ENCODE measurements at places on chromosomes 2 and 18.

- DNase-seq, result no peak
Observed at GRCh38 chr2:26270373-26270772, 25.6 kb downstream of the HADHB start.

GRCh38 chr18:73891572-73892421 lies 255.8 kb downstream of the FBXO15 start:
- no peak for DNase-seq

DNA sequence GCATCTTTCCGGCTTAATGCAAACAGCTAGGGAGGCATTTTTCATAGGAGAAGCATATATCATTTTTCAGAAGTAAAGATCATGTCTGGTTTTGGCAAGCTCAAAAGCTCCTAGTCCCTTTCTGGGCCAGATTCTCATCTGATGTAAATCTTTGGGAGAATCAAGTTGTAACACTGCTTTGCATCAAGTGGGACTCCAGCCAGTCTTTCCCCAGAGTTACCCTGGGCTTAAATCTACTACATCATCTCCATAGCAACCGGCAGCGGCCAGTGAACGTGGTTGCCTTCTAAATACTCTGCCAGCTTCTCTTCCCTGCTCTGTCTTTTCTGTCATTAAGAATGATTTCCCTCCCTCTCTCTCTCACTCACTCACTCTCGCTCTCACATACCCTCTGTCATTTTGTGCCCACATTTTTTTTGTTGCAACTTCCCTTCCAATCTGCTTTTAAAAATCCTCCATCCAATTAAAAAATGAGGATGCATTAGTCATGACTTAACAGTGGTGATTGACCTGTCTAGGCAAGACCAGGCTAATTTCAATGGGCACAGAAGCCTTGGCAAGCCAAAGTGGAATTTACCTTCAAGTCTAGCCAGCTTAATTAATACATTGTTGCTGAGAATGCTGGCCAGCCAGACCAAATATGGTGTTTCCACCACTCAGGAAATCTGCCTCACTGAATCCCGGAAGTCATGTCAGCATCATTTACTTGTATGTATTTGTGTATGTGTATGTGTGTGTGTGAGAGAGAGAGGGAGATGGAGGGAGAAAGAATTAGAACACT lies 93.0 kb downstream of the NRP2 start:
- DNase-seq, result no peak

- DNase-seq, result peak; percentile 78
Observed at GRCh38 chr2:110858135-110858725, 125.9 kb downstream of the ACOXL start.

GRCh38 chr2:70440621-70441020 lies 113.0 kb downstream of the TGFA start:
- no peak for DNase-seq

GRCh38 chr2:42743659-42743990 lies 20.3 kb downstream of the OXER1 start:
- DNase-seq, result no peak

DNA sequence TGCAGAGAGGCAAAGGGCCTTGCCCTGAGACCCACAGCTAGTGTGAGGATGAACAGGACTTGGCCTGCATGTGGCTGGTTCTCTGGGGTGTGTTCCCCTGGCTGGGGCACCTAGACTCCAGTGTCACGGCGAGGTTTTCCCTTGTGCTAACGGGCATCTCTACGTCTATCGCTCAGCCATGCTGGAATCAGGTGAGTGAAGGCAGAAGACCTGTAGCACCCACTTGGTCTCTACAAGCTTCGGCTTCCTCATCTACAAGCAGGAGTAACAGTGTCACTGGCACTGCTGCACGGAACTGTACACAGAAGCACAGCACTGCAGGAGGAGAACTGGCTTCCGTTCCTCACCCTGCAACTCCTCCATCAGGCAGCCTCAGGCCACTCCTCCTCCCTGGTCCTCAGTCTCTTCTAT lies 30.6 kb downstream of the HS1BP3 start:
- DNase-seq, result no peak

GRCh38 chr2:86235196-86235980 lies 36.1 kb downstream of the MRPL35 start:
- DNase-seq, result no peak

- peak; percentile 84 for DNase-seq
Observed at GRCh38 chr2:84946204-84947009, 24.6 kb upstream of the KCMF1 start.

DNA sequence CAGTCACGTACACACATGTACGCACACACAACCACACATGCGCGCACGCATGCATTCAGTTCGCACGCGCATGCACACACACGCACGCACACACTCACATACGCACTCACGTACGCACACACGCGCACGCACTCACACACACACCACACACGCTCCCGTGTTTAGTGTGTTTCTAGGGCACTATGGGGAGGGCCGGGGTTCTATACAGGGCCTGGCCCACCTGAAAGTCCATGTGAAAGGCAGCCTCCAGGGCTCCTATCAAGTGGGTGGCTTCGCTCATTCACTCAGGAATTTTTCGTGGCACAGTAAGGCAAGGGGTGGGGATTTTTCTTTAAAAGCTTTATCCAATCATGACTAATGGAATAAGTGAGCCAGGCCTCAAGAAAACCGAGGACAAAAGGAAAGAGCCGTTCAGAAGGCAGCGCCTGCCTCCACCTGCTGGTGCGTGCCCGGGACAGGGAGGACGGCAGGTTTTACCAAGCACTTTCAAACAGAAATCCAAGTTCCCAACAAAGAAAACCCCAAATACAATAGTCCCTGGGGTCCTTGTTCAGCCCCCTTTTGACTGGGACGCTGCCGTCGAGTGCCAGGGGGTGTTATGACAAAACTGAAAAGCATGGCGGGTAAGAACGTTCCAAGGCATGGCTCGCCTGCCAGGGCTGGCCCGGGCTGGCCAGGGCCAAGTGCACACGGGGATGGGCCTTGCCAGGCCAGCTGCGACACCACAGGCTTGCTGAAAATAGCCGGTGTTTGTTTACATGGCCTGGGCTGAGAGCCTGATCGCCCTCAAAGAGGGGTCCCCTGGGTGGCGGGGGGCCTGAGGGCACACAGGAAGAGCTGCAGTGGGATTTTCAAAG lies 110.0 kb downstream of the HDAC4 start:
- no peak for DNase-seq

GRCh38 chr18:45280481-45281276 lies 334.6 kb upstream of the SLC14A2 start:
- no peak for DNase-seq

DNA sequence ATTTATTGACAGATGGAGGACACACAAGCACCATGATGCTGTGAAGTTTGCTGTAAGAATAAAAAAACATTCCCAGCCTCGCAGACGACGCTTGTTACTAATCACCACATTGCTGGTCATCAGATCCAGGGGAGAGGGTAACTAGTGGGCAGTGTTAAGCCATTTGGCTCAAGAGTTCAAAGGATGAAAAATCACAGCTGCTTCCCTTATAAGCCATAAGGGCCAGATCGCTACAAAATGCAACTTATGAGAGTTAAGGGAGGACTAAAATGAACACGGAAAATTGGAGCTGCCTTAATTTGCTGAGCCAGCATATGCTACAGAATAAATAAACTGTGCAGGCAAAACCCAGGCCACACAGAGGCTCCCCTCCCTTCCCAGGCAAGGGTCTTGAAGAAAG lies 522.6 kb downstream of the TDRD15 start:
- DNase-seq, result no peak

GRCh38 chr2:15899751-15900493 lies 40.4 kb upstream of the MYCN start:
- DNase-seq, result no peak

DNA sequence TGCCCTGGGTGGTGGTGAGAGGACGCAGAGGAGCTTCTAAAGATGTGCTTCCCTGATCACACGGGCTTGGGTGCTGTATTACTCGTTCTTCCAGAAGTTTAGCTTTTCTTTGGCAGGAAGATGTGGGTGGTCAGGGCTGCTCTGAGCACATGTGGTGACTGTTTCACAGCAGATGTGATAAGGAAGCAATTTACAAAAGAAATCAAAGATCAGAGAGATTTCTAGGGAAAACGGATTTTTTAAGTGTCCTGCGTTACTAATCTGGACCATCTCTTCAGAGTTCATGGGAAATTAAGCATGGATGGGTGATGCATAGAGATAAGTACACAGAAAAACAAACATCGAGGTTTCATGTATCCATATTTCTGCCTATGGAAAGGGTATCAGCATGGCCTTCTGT lies 99.4 kb downstream of the WDSUB1 start:
- no peak for DNase-seq

GRCh38 chr2:9696731-9697130 lies 65.9 kb upstream of the YWHAQ start:
- no peak for DNase-seq

DNA sequence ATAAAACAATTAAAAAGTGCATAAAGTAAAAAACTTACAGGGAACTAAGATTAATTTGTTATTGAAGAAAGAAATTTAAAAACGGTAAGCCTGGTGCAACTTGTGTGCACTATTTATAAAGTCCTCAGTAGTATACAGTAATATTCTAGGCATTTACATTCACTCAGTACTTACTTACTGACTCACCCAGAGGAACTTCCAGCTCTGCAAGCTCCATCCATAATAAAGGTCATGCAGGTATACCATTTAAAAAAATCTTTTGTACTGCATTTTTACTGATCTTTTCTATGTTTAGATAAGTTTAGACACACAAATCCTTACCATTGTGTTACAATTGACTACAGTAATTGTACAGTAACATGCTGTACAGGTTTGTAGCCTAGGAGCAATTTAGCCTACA lies 51.5 kb upstream of the NXPH2 start:
- no peak for DNase-seq

- no peak for DNase-seq
Observed at GRCh38 chr2:12685145-12685544, 31.6 kb upstream of the TRIB2 start.

GRCh38 chr2:27903018-27903417 lies 12.5 kb downstream of the BABAM2 start:
- DNase-seq, result no peak

DNA sequence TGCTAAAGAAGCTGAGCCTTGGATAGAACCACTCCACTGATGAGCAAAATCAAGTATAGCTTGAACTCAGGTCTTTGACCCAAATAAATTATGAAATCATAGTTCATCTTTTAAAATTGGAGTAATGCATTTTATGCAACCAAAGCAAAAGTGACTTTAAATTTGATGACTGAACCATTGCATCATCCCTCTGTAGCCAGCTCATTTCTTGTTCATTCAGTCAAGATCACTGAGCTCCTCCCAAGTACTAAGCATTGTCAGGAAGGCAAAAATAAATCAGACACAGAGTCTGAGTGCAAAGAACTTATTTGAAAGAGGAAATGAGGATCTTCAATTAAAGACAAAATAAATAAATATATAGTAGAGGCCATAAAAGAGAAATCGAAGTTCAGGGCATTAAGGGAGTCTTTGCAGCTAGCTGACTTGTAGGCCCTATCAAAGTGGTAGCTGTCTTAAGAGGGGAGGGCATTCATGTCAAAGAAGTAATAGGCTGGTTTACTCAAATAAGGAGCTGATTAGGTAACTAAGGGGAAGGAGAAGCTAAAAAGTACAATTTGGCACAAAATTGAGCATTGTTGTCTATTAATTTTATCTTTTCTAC lies 411.8 kb downstream of the MTX2 start:
- no peak for DNase-seq

- DNase-seq, result no peak
Observed at GRCh38 chr2:134912361-134912760, 6.3 kb upstream of the CCNT2 start.

DNA sequence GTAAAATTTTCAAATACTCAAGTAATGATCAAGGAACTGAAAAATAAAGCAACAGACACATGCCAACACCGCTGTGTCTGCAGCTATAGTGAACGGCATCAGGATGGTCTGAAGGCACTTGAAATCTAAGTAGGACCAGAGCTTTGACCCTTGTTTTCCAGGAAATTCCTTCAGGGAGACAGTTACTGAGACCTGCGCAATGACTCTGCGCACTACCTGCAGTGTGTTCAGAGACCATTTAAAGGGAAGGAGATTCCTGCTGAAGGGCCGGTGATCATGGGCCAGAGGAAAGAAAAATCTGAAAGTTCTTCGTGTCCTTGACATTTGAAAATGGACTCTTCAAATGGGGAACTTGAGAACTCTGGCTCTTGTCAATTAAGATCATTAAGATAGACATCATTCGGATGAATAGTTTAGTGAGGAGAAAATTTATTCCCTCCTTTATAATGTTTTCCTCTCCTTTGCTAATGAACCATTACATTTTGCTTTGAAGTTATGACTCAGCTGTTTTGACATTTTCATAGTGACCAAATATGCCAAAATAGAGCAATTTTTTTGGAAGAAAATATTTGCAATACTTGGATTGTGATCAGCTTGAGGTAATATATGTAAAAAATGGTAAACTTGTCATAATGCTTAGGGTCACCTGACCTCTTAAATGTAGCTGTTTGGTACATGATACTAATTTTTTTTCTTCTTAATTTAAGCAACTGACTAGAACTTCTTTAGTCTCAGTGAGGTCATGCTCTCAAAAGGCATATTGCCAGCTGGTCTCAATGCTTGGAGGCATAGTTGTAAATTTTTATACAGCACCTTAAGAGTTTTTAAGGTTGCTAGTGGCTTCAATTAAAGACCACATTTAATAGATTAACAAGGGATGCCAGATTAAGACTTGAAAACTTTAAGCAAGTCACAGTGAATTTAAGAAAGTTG lies 329.3 kb downstream of the ARHGAP15 start:
- DNase-seq, result no peak

DNA sequence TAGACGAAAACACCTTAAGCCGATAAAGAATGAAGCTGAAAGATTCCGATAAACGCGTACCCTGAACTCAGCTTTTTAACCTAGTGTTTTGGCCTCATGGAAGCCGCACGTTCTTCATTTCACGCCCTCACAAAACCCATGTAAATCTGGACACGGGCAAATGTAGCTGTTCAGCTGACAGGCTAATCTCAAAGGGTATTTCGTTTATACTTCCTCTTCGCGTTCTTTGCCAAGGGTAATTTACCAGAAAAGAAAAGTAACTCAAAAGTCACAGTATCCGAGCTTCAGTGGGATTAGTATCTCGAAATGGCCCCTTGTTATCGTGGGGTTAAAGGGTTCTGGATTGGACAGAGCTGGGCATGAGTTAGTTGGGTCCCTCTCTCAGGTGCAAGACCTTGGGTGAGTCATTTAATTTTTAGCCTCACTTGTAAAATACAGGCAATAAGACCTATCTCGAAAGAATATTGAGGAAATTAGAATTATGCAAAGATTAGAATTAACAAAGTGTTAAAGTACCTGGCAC lies 22.0 kb upstream of the STPG4 start:
- DNase-seq, result no peak

GRCh38 chr18:30072609-30073385 lies 969.7 kb downstream of the DSC3 start:
- DNase-seq, result no peak

GRCh38 chr2:220466251-220466691 lies 838.8 kb downstream of the SLC4A3 start:
- no peak for DNase-seq

GRCh38 chr2:86592547-86593230 lies 29.4 kb upstream of the CHMP3 start:
- no peak for DNase-seq

GRCh38 chr18:10401930-10402329 lies 52.5 kb upstream of the APCDD1 start:
- no peak for DNase-seq

GRCh38 chr2:169254774-169255173 lies 107.6 kb downstream of the LRP2 start:
- DNase-seq, result no peak
